ENCODE measurements at places on chromosomes 3 and 15. TPM values are rescaled to one million over a fixed set of nuclear protein-coding genes. Genes with fewer than 3 reads are reported as not detected.

The CEMIP gene
- total RNA-seq, result 613 TPM

The ECE2 gene
- total RNA-seq, result under 0.01 TPM

The STX19 gene
- not detected for total RNA-seq

The HES1 gene
- 2.0 TPM for total RNA-seq

The ANKDD1A gene
- 9.2 TPM for total RNA-seq

The PARP15 gene
- total RNA-seq, result 0.87 TPM

The EDC3 gene
- total RNA-seq, result 12.8 TPM

The CFAP100 gene
- total RNA-seq, result not detected

The FOXB1 gene
- total RNA-seq, result not detected

The GCNT3 gene
- 1.7 TPM for total RNA-seq

All from smooth muscle cell of trachea (primary cell).